ENCODE measurements at places on chromosomes 11 and 22.

- no peak for DNase-seq
Measured at GRCh38 chr22:49079027-49079725, 748.5 kb downstream of the BRD1 start.

DNA sequence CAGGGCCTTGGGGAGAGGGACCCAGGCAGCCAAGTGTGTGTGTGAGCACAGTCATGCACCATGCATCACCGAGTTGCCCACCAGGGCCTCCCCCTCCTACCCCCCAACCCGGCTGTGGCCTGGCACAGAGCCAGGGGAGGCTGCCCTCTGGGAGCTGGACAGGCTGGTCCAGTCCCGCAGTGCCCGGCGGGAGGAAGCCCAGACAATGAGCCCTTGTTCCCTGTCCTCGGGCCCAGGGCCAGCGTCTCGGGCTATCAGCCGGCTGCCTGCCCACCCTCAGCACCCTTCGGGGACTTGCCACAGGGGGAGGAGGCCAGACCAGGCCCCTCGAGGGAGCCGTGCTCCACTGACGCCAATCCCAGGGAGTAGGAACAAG lies 4.5 kb downstream of the LRRC75B start:
- no peak for DNase-seq

DNA sequence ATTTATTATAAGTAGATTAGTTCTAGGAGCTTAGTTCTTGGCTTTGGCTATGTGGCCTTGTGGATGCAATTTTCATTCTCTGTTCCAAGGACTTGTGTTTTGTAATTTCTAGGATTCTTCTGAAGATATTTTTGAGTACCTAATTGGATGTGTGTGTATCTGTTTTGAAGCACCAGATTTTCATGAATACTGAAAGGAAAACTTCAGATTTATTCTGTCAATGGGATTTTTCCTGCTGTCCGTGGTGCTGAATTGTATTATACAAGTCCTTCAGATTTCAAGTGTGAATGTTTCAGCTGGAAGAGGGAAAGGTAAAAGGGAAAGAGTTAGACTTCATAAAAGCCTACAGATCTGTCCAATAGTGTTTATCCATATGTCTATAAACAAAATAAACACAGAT lies 18.2 kb upstream of the SYN3 start:
- no peak for DNase-seq

DNA sequence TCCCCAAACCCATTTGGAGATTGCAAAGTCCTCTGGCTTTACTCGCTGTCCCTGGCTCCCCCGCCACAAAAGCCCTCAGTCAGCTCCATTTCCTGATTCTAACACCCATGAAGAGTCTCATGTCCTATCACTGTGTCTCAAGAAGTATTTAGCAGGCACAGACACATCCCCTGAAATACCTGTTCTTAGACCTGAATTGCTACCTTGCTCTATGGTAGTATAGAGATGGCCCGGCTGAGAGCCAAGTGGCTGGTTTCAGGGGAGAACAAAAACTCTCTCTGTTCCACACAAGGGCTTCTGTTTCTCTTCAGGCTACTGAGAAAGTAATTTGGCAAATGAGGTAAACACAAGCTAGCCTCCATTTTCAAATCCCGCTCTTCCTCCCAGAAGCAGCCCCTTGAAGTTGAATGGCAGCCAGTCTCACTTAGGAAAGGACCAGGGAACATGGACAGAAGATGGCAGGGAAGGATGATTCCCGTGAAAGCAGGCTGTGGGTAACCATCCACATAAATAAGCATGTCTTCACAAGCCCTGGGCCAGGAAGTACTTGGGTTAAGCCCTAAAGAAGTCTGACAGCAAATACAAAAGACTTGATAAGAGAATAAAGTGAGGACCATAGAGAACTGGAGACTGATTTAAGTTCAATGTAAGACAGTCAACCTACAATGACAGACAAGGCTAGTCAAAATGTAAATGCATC lies 137.8 kb downstream of the C11orf58 start:
- no peak for DNase-seq

DNA sequence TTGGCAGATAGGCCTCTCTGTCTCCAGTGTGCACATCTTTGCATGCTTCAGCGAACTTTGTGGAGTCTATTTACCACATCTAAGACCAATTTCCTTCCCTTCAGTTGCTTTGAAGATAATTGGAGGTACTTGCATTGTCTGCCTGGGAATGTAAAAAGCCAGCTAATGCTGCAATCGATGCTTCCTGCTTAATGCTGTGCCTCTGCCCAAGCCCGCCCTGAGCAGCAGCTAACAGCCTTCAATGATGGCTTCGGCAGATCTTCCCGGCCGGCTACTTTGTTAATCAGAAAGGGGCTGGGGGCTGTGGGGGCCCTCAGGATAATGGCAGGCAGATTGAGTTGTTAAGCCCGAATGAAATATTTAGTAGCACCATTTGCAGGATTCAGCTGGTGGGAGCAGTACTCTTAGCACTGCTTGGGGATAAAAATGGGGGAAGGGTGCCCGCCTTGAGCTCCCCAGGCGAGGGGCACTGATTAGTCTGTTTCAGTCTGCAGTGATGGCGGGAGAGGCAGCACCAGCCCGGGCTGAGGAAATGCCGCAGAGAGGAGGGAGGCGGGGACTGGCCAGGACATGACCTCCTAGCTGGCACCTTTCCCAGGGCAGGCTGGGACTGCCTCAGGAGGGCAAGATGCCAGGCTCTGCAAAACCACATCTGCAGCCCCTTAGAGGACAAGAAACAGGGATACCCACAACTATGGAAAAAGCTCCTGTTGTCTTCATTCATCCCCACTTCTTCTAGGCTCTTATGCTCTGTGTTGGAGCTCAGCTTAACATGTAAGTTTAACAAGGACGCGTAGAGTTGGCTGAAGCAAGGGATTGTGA lies 460.0 kb downstream of the BUD13 start:
- DNase-seq, result no peak

DNA sequence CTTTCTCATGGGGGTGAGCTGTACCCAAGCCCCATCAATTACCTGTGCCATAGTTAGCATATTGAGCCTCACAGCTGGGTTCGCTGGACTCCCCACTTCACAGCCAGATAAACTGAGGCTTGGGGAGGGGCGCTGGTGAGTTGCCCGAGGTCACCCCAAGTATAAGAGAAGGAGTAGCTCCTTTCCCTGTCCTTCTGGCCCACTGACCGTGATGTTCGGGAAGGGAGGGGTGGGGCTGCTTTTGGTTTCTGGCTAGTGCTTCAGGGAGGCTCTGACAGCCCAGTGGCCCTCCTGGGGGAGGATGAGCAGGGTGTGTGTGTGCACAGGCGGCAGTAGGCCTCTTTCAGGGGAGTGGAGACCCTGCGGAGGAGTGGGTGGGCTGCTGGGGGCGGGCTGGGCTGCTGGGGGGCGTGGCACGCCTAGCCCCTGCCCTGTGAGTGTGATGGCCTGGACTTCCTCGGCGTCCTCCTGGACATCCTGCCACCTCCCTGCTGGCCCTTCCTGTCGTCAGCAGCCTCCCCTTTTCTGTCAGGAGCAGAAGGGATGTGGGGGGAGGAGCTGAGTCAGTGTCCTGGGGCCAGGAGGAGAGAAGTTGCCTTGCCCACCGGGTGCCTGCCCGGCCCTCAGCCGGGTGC lies 50.3 kb downstream of the TRIOBP start:
- DNase-seq, result no peak

DNA sequence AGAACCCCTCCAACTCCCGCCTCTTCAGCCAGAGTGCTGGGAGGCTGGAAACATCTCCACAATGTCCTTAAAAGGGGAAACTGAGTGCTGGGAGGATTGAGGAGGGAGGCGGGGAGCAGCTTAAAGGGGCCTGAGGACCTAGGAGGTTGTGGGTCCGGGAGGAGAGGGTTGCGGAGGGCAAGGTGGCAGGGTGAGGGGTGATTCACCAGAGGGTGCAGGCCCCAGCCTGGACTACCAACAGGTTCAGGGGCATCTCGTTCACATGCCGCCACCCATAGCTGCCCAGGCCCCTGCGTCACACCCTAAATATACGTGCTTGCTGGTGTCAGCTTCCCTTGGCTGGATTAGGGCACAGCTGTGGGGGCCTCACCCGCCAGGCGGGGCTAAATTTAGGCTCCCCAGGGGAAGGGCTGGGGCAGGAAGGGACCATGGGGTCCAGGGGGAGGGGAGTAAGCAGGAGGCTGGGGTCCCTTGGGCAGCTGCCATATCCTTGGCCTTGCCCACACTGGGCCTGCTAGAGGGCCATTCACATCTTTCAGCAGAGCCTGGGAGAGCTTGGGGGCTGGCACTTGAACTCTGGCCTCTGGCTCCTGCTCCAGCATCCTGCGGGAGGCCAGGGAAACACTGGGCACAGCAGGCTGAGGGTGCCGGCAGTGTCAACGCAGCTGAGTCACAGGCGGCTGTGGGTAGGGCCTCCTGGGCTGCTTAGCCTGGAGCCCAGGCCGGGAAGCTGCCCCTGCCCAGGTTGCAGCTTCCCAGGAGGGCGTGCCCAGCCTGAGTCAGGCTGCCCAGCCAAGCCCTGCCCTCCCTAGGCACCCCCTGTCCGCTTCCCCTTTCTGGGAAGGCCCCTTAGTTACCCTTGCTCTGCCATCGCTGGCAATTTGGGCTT lies 1.3 kb downstream of the EHBP1L1 start:
- DNase-seq, result no peak

- no peak for DNase-seq
Measured at GRCh38 chr11:122874991-122875390, 7.6 kb upstream of the JHY start.

GRCh38 chr11:126720539-126721235 lies 279.9 kb downstream of the KIRREL3 start:
- DNase-seq, result no peak

GRCh38 chr11:59759900-59760299 lies 4.7 kb downstream of the STX3 start:
- DNase-seq, result no peak

DNA sequence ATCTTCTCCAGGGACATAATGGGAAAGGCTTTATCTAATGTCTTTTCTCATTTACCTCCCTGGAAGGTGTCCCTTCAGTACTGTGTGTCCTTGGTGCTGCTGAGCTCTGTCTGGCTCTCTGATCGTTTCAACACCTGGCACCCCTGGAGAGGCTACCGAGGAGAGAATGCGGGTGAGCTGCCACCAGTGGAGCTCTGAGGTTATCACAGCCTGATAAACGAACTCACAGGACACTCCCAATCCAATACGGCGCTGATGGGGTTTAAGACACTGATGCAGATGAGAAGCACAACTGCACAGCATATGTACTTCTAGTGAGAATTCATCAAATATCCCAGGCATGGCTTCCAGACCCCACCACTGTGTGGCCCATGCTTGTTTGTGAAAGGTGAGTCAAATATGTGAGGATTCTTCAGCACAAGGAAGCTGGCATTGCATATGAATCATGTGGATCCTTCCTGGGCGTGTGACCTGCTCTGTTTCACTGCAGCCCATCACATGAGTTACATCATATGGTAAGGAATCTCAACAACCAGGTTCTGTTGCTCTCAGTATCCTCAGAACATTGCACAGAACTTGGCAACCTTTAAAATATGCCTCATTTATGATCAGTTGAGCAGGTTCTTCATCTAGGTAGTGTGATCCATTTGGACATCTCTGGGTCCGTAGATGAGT lies 34.8 kb upstream of the VWA5A start:
- no peak for DNase-seq

- DNase-seq, result no peak
Measured at GRCh38 chr11:96103102-96103501, 179.2 kb upstream of the MTMR2 start.

DNA sequence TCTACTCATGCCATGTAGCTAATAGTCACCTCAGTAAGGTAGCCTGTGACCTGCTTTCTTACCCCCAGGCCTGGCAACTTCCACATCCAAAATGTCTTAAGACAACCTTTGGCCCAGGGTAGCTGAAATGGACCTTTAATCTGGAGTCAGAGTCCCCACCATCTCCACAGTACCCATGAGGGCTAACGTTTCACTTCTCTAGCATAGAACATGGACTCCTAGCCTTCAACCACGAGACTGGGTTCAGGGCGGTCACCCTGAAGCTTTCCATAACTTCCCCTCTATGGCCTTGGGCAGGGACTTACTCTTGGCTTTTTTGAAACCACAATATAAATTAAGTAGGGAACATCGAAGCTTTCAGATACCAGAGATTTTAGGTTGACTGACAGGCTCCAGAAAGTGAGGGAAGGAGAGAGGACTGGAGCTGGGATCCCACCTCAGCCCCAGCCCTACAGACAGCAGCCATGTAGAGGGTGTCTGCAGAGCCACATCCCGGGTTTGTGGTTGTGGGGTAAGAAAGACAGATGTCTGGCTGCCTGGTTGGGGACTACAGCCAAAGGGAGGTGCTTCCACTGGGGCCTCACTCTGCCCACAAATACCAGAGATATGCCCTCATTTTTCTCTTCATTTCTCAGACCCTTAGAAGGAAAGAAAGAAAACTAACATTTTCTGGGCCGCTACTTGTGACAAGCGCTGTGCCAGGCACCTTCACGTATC lies 2.6 kb downstream of the TBC1D10A start:
- DNase-seq, result no peak

DNA sequence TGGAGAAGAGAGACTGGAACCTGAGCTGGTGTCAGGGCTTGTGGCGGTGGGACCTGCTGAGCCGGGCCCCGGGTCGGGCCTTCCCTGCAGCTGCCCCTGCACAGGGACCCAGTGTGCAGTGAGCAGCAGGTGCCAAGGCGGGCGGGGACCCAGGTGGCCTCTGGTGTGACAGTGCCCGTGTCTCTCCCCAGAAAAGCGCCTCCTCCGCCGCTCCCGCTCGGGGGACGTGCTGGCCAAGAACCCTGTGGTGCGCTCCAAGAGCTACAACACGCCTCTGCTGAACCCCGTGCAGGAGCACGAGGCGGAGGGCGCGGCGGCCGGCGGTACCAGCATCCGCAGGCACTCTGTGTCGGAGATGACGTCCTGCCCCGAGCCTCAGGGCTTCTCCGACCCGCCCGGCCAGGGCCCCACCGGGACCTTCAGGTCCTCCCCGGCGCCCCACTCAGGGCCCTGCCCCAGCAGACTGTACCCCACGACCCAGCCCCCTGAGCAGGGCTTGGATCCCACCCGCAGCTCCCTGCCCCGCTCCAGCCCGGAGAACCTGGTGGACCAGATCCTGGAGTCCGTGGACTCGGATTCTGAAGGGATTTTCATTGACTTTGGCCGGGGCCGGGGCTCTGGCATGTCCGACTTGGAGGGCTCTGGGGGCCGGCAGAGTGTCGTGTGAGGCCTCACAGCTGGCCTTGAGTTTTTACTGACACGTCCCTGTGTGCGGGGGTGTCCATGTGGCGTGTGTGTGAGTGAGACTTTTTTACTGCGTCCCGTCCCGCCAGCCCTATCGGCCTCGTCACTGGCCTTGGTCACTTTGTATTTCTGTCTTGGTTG lies 15.6 kb upstream of the ARHGAP8 start:
- no peak for DNase-seq

GRCh38 chr11:34460278-34460677 lies 21.5 kb downstream of the CAT start:
- DNase-seq, result no peak

- DNase-seq, result no peak
Measured at GRCh38 chr22:49561976-49562375, 265.7 kb downstream of the BRD1 start.
